Hippocampal formation (tissue), 2 donors: ENCODE measurements at places on chromosomes 5 and 9.

DNA sequence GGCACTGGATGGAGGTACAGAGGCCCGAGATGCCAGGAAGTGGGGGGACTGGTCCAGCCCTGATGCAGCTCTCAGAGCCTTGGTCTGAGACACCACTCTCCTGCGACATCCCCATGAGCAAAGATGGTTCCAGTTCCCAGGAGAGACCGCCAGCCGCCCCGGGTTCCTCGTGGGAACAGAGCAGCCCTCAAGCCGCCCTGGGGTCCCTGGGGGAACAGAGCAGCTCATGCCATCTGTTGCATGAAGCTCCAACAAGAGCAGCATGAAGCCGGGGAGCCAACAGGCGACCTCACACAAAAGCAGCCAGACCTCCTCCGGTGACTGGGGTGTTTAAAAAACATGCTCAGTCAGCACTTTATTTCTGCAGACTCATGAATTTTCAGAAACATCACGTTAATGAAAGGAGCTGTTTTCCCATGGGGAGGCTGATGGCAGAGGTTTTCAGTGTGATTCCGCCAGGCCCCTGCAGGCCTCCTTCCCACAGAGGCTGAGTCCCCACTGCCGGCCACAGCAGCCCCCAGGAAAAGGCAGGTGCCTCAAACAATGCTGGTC is 6.2 kb downstream of the SLC6A18 start:
- DNase-seq = no peak

GRCh38 chr9:94111446-94111845 is 27.2 kb downstream of the PTPDC1 start:
- DNase-seq = no peak

DNA sequence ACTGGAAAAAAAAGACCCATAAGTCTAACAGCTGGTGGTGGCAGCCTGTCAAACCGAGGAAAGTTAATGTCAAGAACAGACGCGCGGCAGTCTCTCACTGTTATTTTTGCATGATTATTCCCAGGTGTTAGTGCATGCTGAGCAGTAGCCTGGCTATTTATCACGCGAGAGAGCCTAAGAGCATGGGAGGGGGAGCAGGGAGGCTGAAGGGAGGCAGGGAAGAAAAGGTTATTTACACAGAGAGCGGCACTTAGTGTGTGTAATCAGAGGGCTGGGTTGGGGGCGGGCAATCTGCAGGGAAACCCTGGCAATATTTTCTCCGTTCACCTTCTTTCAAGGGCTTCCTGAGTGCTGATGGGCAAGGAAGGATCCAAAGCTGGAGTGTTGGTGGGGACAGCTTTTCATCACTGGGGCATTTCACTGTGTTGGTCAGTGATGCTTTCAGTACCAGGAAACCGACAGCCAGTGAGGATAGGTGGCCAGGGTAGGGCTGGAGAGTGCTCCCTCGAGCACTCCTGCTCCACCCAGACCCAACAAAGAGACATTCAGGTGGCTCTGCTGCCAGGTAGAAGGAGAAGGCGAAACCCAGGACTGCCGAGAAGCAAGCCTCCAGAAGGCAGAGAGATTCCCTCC is 39.6 kb downstream of the ZNF608 start:
- no peak for DNase-seq

DNA sequence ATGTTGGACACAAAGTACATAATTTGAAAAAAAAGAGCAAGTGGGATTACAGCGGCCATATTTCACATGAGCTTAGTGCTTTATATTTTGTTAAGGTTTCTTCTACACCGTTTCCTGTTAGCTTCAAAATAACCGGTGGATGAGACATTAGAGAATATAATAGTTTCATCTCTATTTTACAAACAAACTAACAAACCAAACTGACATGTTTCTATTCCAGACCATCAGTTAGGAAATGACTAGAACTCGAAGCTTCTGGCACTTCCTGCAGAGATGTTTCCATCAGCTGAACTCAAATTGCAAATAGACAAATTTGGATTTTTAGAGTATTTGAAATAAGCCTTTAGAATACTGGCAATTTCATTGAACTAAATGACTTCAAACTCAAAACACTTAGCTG is 86.5 kb downstream of the MTRR start:
- DNase-seq = no peak

DNA sequence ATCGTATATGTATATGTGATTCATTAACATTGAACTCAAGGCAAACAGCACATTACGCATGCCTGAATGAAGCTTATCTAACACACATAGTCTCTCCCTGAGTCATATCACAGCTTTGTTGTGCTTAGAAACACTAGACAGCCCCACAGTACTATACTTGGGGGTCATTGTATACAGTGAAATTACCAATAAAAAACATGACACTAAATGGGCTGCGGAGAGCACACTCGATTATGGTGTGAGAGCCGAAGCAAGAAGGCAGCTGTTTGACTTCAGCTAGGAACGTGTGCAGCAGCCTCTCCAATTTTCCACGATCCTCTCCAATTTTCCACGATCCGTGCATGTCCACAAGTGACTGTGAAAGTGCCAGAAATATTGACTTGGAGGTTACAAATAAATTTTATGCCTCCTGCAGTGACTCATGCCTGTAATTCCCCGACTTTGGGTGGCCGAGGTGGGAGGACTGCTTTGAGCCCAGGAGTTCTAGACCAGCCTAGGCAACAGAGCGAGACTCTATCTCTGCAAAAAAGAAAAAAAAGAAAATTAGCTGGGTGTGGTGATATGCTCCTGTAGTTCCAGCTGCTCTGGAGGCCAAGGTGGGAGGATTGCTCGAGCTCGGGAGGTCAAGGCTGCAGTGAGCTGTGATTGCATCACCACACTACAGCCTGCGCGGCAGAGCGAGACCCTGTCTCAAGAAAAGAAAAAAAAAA is 102.4 kb downstream of the DAPK1 start:
- DNase-seq = no peak

DNA sequence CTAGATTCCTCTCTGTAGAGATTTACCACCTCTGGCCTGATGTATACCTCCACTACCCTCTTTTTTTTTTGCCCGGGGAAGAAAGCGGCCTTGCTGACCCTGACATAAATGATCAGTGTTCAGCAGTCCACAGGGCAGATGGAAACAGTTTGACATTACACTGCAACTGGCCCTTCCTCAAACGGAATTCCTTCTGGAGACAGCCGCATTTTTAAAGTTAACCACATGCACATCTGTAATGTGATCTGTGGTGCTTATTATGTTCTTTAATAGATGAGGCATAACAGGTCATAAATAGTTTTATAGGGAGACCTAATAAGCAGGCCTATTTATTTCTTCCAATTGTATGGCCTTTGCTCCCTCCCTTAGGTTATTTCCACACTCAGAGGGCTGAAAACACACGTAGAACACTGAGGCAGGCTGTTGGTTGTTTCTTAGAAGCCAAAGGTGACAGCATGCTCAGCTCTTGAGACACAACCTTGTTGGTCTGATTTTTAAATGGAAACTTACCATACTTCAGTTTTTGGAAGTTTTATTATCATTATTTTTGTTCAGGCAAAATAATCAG is 84.0 kb upstream of the APC start:
- DNase-seq = no peak

DNA sequence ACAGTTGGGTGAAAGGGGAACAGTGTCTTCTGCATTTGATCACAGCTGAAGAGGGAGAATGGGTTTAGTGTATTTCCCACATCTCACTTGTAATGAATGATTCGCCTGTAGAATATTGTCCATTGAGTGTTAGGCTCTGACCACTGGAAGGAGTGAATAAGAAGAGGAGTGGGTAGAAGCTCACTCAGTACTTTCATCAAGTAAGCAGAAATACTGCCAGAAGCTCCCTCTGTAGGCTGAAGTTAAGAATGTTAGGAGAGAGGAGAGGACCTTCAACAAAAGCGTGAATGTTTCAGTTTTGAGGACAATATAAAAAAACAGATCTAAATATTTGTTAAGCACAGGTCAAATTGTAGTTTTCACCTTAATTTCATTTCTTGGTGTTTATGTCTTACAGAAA is 27.5 kb downstream of the FSD1L start:
- peak; percentile 53 for DNase-seq

DNA sequence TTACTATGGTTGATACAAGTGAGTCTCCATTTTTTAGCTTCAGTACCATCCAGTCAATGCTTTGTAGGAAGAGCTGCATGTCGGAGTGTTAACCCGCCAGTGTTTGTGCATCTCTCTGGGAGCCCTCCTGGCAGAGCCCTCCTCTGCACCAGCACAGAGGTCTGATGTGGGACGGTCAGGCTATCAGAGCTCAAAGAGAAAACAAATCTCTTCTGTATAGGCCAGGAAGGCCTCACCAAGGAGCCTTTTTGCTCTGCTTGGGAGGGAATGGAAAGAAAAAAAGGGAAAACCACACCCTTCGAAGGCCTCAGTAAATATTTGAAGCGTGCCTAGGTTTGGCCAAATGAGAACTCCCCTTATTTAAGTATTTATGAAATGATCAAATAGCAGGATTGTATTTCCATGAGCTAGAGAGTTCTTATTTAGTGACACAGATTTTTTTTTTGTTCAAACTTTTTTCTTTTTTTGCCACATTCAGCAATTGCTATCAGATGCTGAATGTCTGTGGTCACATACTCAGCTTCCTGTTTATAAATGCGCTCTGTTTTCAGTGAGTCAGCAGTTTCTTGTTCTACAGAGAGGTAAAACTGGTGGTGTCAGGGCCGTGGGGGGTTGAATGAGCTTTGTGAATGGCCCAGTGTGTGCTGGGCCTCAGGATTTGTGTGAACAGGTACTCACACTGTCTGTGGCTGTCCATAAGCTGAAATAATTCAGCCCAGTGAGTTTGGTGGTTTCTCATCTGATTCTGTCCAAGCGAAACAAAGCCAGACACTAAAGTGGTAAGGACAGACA is 226.6 kb downstream of the SNX18 start:
- peak; percentile 28 for DNase-seq

GRCh38 chr9:83059417-83059816 is 3.5 kb downstream of the RASEF start:
- no peak for DNase-seq
